Coronary artery (tissue), 2 donors: ENCODE measurements at places on chromosomes 3 and 15.

DNA sequence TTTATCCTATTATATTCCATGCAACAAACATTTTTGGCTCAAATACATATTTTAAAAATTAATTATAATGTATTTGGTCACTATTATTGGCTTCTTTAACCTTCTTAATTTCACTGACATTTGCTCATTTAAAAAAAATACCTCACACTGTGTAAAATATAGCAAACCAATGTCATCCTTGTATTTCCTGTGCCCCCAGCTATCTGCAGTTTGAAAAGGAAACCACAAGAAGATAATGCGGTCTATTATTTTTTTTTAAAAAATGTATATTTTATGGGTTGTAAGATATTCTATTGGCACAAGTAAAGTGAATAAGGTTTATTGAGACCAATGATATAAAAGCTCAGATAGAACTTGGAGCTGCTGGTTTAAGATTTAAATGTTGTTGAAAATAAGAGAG is 904.2 kb downstream of the SI start:
- DNase-seq = no peak

- peak; percentile 79 for DNase-seq
These were observed 65.8 kb upstream of the GSK3B start for GRCh38 chr3:120160050-120160449.

GRCh38 chr3:190097025-190097424 is 23.7 kb downstream of the P3H2 start:
- DNase-seq = no peak

DNA sequence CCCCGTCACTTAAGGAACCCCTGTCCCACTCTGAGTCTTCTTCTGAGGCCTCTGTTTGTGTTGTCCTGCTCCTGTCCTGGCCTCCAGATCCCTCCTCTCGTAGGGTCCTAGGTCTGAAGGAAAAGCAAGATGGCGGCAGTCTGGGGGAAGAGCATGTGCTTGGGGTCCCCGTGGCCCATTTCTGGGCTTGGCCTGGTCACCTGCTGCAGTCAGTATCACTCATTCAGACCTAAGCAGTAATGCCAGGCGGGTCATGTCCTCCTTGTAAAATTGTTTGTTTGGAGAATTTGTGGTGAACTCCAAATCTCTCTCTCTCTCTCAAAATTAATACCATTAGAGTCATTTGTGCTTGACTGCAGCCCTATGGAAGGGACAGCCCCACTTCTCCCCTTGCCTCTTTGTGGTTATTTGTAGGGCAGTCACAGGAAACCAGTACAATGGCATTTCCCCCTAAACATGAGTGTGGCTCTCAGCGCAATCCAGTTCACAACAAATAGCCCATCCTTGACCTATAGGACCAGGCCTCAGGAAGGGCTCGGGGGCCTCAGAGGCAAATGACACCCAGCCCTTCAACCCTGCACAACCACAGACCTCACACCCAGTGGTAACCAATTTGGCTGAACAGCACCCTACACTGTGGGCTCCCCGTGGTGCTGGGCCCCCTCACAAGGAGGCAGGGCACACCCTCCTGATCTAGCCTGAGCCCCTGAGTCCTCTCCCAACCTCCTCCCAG is 173.5 kb downstream of the OR4M2 start:
- no peak for DNase-seq

- DNase-seq = no peak
These were observed 2.5 kb downstream of the CLDN11 start for GRCh38 chr3:170421111-170421641.

DNA sequence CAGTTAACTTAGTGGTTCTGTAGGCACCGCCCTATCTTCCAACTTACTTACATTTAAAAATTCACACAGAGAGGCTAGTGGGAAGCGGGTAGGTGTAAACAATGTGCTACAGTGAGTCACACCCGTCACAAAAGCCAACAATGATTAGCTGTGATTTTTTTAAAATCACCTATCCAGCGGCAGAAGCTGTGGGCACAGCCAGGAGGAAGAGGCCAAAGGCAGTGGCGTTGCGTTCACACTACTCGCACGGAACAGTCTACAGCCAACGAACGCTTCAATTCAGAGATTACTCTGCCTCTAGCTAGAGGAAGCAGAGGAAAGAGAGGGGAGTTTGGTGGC is 2.5 kb upstream of the NLGN1 start:
- DNase-seq = no peak

DNA sequence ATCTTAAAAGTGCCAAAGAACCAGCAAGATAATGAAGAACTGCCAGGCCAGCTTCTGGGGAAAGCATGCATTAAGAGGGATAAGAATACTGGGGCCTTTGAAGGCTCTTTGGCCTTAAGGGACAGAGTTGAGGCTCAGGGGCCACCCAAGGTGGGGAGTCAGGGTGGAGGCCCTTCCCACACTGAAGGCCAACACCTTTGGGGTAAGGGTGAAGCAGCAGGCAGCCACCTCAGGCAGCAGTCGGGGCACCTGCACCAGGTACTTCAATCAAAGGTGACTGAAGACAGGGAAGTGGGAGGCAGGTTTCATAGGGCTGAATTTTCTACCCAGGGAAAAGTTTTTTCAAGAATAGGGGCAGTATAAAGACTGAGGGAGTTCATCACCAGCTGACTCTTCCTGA is 87.7 kb upstream of the KLF13 start:
- DNase-seq = no peak

- peak; percentile 78 for DNase-seq
These were observed 1.1 kb downstream of the EHD4 start for GRCh38 chr15:41971089-41971894.
